ENCODE measurements at places on chromosomes 6 and 20. TPM values are rescaled to one million over a fixed set of nuclear protein-coding genes. Genes with fewer than 3 reads are reported as not detected.

Gene BCAS4
- 1.9 TPM for total RNA-seq

Gene IFT52
- 3.5 TPM for total RNA-seq

Gene SAMD3
- 0.17 TPM for total RNA-seq

Gene DNMT3B
- 0.08 TPM for total RNA-seq

Gene EEF1A2
- total RNA-seq: 1,781 TPM

Gene DUSP15
- 0.51 TPM for total RNA-seq

Gene SAMD10
- total RNA-seq: 0.84 TPM

Gene CPNE5
- 1.0 TPM for total RNA-seq

Gene BPIFA1
- total RNA-seq: not detected

Gene LRRC1
- 0.74 TPM for total RNA-seq

Gene PKIG
- 105 TPM for total RNA-seq

Gene HLA-DQA1
- 1.3 TPM for total RNA-seq
